Stimulated activated CD8-positive, alpha-beta memory T cell treated with anti-CD3 and anti-CD28 coated beads, Interleukin-2, amount 100 ng/mL, for 1 hour (primary cell): ENCODE measurements at places on chromosomes 16 and 17.

DNA sequence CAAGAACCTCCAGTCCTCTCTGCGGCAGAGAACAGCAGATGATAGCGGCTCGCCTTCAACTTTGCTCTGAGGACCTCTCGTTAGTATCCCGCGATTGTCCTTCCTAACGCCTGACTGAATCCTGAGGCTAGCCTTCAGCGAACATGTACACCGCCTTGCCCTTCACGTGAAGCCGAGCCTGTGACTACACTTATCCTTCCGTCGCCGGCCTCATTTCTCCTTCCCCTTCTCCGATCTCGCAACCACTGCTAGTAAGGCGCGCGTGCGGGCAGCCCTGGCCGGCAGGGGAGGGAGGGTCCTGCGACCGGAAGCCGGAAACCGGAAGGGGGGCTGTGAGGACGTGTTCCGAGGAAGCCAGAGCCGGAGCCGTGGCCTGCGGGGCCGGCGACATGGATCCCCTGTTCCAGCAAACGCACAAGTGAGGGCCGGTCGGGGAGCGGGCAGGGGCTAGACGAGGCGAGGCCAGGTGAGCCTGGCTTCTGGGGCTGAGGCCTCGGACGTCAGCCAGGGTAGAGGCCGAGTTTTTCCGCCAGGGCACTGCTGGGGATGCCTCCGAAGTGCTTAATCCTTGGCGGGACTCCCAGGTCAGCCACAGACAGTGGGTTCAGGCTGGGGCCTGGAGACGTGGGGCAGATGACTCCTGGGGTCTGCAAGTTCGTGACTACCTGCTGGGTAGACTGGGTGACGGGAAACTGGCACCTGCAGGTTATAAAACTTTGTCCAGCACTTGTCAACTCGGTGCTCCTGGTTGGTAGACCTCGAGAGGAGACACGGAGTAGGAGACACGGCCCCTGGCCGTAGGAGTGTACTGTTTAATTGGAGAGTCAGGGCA, at the start of gene GOSR2:
GOSR2 (plus strand) TSS at position 357 of the 832 bp plus-strand sequence; CDS start at position 390, 33 bp downstream.
- peak; percentile 72 for DNase-seq

DNA sequence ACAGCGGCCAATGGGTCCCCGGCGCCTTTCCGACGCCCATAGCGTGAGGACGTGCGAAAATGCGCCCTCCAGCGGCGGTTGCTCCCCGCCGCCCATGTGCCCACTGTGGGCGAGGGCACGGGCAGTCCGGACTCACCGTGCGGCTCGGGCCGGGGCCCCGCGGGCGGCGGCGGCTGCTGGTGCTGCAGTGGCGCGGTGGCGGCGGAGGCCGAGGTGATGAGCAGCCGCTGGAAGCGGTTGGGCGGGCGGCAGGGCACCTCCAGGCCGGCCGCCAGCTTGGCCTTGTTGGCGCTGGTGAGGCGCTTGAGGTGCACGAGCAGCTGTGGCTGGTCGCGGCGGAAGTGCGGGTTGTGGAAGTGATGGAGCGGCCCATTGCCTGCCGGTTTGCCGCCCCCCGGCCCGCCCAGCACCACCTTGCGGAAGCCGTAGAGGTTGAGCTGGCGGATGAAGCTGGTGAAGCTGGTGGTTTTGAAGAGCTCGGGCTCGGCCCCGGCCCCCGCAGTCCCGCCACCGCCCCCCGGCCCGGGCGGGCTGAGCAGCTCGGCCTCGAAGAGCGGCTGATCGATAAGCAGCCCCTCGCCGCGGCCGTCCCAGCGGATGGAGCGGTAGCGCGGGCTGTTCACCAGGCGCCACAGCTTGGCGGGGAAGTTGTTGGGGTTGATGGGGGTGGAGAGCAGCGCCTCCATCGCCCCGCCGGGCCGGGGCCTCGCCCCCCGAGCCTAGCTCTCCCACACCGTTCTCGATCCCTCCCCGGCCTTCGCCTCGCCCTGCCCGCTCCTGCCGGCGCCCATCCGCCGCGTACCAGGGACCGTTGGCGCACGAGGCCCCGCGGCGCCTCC, at the start of gene HSF5:
HSF5 (minus strand) TSS at position 820 of the 839 bp plus-strand sequence; CDS start at position 686, 134 bp downstream.
- peak; percentile 50 for DNase-seq

DNA sequence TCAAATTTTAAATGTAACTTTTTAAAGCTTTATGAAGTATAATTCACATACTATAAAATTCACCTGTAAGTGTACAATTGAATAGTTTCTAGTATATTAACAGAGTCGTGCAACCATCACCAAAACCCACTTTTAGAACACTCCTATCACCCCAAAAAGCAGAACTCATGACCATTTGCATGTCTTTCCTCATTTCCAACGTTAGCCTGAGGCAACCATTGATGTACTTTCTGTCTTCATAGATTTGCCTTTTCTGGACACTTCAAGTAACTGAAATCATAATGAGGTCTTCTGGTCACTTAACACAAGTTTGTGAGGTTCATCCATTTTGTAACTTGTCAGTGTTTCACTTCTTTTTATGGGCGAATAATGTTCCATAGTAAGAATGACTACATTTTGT, 33.2 kb downstream of the METTL16 start:
- DNase-seq: no peak

- DNase-seq: no peak
Observed at GRCh38 chr16:63067141-63067540, 1030.9 kb upstream of the CDH8 start.

GRCh38 chr16:50609471-50609870, 61.3 kb downstream of the NKD1 start:
- DNase-seq: no peak

DNA sequence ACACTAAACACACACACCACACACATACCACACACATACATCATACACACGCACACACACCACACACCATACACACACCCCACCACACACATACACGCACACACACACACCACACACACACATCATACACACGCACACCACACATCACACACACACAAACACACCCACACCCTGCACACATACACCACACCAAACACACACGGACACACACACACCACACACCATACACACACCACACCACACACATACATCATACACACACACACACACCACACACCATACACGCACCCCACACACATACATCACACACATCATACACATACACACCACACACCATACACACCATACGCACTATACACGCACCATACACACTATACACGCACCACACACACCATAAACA, 3.7 kb upstream of the SOX8 start:
- no peak for DNase-seq

DNA sequence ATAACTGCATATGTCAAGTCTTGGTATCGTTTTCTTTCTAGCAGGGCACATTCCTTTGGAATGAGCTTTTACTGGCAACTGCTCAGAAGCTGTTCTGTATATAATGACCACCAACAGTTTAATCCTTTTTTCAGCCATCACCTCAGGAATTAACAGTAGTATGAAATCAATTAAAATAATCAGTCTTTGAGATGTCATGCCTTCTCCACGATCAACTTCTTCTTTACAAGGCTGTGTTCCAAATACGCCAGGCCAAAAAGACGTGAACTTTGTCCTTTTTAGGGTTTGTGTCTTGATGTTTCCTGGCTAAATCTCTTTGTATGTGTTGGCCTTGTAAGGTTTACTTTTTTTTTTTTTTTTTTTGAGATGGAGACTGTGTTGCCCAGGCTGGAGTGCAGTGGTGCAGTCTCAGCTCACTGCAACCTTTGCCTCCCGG, 54.9 kb downstream of the ABCC1 start:
- no peak for DNase-seq

GRCh38 chr16:16940351-16940750, 530.4 kb downstream of the XYLT1 start:
- DNase-seq: no peak

- DNase-seq: no peak
Observed at GRCh38 chr16:7369204-7369603, 36.6 kb downstream of the RBFOX1 start.

- DNase-seq: no peak
Observed at GRCh38 chr17:68832109-68832802, 122.9 kb downstream of the ABCA8 start.

- DNase-seq: no peak
Observed at GRCh38 chr17:49108318-49108717, 24.3 kb upstream of the B4GALNT2 start.

- no peak for DNase-seq
Observed at GRCh38 chr16:76900285-76901263, 290.4 kb upstream of the MON1B start.

DNA sequence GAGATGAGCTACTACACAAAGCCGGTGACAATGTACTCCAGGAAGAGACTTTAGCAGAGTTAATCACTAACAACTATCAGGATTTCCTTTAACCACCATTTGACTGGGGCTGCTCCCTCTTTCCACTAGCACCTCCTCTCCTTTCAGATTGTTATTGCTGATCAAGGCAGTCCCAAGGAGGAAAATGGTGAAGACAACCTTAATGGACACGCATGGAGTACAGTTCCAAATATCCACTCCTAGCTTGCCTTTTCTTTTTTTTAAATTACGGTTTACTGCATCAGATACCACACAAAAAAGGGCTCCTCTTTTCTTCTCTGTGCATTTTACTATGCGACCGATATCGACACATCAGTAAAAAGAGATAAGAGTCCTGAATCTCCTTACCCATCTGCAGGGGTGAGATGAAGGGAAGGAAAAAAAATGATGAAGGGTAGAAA, 30.9 kb downstream of the FAM222B start:
- DNase-seq: no peak

- no peak for DNase-seq
Observed at GRCh38 chr17:60769327-60769726, 91.7 kb downstream of the BCAS3 start.

GRCh38 chr17:41973408-41973811, 6.8 kb downstream of the CNP start:
- no peak for DNase-seq

- DNase-seq: no peak
Observed at GRCh38 chr17:34714475-34715410, 135.4 kb downstream of the TMEM132E start.

GRCh38 chr17:56176091-56176490, 22.8 kb downstream of the ANKFN1 start:
- DNase-seq: no peak

- no peak for DNase-seq
Observed at GRCh38 chr17:62933501-62934385, 32.3 kb upstream of the TANC2 start.

DNA sequence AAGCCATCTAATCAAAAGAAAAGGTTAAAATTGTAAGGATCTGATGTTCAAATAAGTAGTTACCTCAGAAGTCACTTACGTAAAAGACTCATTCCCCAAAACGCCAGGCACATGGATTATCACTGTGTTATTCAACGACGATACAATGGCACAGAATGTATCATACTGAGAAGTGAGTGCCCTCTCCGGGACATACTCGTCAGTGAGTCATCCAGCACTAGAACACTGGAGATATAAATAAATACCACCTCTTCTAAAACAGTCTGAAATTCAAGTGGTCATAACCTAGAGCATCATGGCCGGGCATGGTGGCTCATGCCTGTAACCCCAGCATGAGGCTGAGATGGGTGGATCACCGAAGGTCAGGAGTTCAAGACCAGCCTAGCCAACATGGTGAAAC, 24.9 kb downstream of the USP31 start:
- DNase-seq: no peak

DNA sequence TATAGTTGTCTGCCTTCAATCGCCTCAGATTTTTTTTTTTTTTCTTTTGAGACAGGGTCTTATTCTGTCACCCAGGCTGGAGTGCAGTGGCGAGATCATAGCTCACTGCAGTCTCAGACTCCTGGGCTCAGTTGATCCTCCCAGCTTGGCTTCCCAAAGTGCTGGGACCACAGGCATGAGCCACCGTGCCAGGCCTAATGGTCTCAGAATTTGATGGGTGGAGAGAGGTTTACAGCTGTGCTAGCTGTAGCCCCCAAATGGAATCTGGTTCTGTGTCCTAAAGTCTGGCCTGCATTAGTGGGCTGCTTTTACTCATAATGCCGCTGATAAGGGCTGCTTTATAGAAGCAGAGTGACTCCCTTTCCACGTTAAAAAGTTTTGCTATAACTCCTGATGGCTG, 5.1 kb downstream of the ZNRF1 start:
- DNase-seq: no peak

DNA sequence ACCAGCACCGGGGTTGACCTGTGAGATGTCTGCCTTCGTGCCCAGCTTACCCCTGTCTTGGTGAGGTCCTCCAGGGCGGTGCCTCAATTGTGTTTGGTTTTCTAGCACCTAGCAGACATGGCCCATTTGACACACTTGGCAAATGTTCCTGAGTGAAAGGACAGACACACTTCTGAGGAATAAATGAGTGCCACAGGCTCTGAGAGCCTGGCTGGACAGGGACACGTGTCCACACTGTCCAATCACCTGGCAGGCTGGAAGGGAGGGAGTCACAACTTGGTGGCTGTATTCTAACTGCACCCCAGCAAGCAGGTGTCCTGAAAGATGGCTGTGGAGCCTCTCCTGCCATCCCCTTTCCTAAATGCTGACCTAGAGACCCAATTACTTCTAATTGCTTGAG, 7.4 kb downstream of the MAP3K14 start:
- no peak for DNase-seq

DNA sequence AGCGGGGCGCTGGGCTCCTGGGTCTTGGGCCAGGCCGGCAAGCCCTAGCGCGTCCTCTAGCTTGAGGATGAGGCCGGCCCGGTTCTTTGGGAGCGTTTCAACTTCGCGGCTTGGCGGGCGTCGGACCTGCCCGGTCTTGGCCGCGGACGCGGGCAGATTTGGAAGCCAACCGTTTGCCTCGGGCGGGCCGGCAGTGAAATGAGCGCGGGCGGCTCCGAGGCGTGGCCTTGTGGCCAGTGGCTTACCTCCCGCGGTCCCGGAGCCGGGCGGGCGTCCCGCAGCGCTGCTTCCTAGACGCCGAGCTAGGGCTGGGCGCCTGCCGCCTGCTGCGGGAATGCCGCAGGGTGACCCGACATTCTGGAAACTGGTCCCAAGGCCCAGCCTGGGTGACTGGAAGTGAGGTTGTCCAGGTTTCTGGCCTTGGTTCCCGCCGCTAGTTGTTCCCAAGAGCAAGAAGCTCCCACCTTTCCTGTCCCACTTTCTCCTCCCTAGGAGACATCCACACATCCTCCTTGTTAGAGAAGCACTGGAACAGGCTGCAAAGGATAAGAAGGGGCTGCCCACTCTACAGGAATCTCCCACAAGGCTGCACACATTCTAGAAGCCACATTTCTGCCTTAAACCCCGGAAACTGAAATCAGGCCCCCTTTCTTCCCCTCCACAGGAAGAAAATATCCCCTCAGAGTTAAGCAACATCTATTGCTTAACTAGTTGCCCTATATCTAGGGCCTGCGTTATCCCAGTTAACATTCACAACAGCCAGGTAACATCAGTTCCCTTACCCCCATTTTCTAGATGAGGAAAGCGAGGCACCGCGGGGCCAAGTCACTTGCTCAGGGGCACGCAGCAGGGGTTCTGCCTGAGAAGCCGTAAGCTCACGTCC, 4.5 kb upstream of the CBX8 start:
- DNase-seq: no peak

DNA sequence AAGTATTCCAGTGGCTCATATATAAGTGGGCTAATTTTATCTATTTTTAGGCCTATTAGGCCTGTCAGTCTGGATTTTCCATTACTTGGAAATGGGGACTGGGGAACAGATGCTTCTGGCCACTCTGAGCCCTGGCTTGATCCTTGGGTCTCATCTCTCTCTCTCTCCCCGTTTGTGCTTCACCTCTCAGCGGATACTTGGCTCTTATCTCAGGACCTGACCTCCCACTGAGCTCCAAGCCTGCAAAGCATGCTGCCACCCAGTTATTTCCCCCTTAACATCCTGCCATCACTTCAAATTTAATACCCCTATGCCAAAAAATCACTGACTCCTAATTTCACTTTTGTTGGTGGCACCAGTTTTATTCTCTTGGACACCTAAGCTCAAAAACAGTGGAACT, 4.2 kb downstream of the ZNF843 start:
- no peak for DNase-seq

GRCh38 chr16:8696880-8697279, 22.5 kb downstream of the ABAT start:
- DNase-seq: no peak
